ENCODE measurements at places on chromosomes 4 and X. TPM values are rescaled to one million over a fixed set of nuclear protein-coding genes. Genes with fewer than 3 reads are reported as not detected.

Gene CENPI
- 26.9 TPM for total RNA-seq

Gene CT45A5
- not detected for total RNA-seq

Gene CASP3
- 63.6 TPM for total RNA-seq

Gene RHOXF2B
- total RNA-seq, result not detected

Gene MTNR1A
- total RNA-seq, result not detected

Gene TCEAL6
- not detected for total RNA-seq

Gene CPEB2
- 6.2 TPM for total RNA-seq

Gene MFAP3L
- total RNA-seq, result 6.6 TPM

Gene TRPC3
- total RNA-seq, result not detected

Gene PNMA6A
- 2.9 TPM for total RNA-seq

Gene TEX11
- total RNA-seq, result 0.12 TPM

Gene PAGE1
- total RNA-seq, result not detected

Gene FHDC1
- total RNA-seq, result 3.8 TPM

Gene GNRHR
- total RNA-seq, result not detected

Gene UNC5C
- 0.02 TPM for total RNA-seq

Gene AKAP4
- total RNA-seq, result not detected

Gene MND1
- 33.6 TPM for total RNA-seq

Gene L1CAM
- total RNA-seq, result 29.9 TPM

Gene SLC2A9
- not detected for total RNA-seq

Gene SPANXB1
- total RNA-seq, result not detected

Gene DMRTC1
- total RNA-seq, result not detected

Gene MCF2
- total RNA-seq, result 0.05 TPM

Data from NCI-H460 (cell line).